ENCODE measurements at places on chromosomes 11 and 22.

DNA sequence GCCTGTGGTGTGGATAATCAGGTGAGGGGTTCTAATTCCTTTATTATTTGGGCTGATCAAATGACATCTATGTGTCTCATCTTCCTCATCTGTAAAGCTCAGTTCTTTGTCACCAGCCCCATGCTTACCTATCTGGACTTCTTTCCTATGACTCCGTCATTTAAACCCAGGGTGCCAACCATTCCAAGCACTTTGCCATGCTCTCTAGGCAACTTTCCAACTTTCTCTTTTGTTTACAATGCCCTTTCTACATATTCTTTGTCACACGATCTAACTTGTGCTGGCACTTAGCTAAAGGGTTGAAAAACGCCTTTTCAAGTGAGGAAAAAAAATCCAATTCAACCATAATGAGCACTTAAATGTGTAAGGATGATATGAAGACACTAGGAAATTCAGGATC is 27.9 kb downstream of the EXPH5 start:
- DNase-seq: no peak

GRCh38 chr11:67389477-67389876 is 2.3 kb upstream of the RAD9A start:
- no peak for DNase-seq

DNA sequence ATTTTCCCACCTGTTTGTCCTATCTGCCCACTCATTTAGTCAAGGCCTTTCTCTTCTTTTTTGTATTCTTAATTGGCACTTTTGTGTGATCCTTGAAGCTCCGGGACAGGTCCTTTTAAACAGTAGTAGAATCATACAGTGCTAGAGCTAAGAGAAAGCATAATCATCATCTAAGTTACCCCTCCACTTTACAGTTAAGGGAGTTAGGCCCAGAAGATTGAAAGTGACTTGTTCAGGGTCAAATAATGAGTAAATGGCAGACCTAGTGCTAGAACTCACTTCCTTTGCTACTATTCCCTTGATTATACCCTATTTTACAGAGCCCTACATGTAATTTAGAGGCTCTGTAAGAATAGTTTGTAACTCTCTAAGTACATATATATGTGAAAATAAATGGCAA is 2.5 kb downstream of the USP47 start:
- DNase-seq: no peak

DNA sequence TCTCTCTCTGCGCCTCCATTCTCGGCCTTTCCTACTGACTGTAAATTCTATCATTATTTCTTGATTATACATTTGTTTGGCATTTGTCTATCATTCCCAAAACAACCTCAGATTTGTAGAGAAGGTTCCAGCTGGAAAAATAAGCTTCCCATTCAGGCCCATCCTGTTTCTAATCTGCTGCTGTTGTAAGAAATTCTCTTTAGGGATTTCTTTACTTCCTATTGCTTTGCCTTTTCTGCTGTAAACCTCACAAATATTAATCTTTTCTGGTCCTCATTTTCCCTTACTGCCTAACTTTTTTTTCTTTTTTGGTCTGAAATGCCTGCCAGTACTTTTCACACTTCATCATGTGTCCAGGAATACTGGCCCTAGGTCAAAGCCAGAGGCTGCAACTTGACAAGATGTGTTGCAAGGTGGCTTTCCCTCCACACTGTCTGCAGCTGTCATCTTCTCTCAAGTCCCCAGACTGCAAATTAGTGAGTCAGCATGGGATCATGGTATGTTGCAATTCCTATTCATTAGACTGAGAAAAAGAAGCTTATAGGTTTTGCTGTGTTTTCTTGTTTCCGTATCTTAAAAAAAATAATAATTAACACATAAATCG is 858.7 kb upstream of the CHORDC1 start:
- no peak for DNase-seq

DNA sequence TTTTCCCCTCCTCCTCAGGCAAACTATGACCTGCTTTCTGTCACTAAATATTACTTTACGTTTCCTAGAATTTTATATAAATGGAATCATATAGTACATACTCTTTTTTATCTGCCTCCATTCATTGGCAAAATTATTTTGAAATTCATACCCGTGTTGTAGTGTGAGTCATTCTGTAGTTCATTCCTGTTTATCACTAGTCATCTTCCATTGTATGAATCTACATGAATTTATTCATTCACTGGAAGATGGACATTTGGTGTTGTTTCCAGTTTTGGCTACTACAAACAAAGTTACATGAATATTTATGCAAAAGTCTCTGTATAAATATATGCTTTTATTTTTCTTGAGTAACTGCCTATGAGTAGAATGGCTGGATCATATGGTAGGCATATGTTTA is 60.7 kb upstream of the OPCML start:
- no peak for DNase-seq

GRCh38 chr11:70721006-70721405 is 322.7 kb downstream of the CTTN start:
- DNase-seq: no peak

GRCh38 chr11:105635466-105635865 is 25.6 kb downstream of the GRIA4 start:
- no peak for DNase-seq

DNA sequence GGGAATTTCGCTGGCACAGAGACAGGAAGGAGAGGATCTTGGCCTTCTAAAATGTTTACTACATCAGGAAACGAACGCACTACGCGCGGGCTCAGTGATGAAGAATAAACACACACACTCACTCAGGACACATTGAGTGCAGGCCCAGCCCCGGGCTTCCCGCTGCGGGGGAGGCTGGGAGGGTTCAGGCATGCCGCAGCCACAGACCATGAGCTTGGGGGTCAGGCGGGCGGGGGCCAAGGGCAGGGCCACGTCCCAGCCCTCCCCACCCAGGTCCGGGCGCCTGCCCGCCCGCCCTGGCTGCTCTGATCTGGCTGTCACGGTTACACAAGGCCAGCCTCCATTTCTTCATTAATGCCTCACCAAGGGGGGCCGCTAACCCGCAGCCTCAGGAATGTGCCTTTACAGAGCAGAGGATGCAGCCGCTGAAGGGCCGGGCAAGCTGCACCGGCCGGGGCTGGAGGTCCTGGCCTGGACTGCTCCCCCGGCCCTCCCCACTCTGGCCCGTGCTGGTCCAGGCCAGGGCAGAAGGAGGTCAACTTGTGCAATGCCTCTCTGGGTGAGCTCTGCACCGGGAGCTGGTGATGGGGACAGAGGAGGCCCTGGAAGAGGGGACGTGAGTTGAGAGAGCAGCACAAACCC is 41.7 kb downstream of the IGF2 start:
- DNase-seq: no peak

- DNase-seq: no peak
These were observed 10.5 kb downstream of the PAX6 start for GRCh38 chr11:31800398-31801265.

Measured in stimulated activated CD8-positive, alpha-beta memory T cell treated with anti-CD3 and anti-CD28 coated beads, Interleukin-4, amount 100 ng/mL, for 1 hour (primary cell).